ENCODE measurements at places on chromosomes 4 and X. TPM values are rescaled to one million over a fixed set of nuclear protein-coding genes. Genes with fewer than 3 reads are reported as not detected.

Gene ZBTB33
- total RNA-seq: 14.6 TPM

Gene VBP1
- total RNA-seq: 87.5 TPM

Gene MAGEA4
- total RNA-seq: not detected

Gene OPRPN
- total RNA-seq: not detected

Gene UGT2B15
- not detected for total RNA-seq

Gene ESX1
- not detected for total RNA-seq

Gene CLCN5
- total RNA-seq: 4.2 TPM

Gene MAGEB1
- not detected for total RNA-seq

Gene ATP2B3
- total RNA-seq: not detected

Gene RELL1
- total RNA-seq: 15.7 TPM

Gene CCNB3
- 1.0 TPM for total RNA-seq

Gene NLGN3
- total RNA-seq: 1.0 TPM

Gene SLC25A53
- total RNA-seq: 4.3 TPM

DNA sequence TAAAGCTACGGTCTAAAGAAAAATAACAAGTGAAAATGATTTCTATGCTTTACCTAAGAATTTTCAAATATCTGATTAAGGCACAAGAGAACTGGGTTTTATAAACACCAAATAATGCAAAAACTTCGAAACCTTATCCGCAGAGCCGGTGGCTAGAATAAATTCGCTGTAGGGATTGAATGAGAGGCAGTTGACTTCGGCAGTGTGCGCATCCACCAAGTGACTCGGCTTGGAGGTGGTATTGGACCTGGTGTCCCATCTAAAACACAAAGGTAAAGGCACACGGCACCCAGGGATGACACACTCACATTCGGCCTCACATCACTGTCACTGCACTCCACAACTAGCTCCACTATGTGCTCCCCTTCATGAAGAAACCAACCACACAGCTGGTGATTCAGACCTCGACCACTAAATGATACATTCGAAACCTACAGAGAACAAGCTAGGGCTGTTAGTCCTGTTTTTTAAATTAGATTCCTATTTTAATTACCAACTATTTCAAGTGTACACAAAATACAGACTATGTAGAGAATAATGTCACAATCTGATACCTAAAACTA, 17.5 kb downstream of the RBBP7 start:
- DNase-seq: no peak
- H3K27me3 ChIP-seq: no peaks in the 10 kb centered on the region
- H3K4me3 ChIP-seq: no peak overlapping the region
- H3K4me1 ChIP-seq: peaks cover 24% of the 10 kb centered on the region
- H3K36me3 ChIP-seq: peaks cover 53% of the 10 kb centered on the region
- no peak overlapping the region for H3K27ac ChIP-seq

DNA sequence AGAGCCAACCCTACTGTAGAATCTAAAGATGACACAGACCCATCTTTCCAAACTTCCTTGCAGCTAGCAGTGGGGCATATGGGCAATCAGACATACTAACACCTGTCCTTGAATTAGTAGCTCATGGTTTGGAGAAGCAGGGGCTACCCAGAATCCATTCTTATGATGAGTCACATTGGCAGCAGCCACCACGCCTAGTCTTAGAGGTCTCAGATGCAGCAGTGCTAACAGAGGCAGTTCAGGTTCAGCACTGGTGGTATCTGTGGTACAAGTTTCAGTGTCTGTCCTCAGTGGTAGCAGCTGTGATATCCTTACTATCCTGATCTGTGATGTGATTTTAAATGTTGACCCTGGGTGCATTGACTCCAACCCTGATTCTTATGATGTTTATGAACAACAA, 68.1 kb downstream of the FRMPD4 start:
- no peak overlapping the region for H3K4me3 ChIP-seq
- no peaks in the 10 kb centered on the region for H3K27me3 ChIP-seq
- H3K36me3 ChIP-seq: no peaks in the 10 kb centered on the region
- no peaks in the 10 kb centered on the region for H3K4me1 ChIP-seq
- H3K27ac ChIP-seq: no peak overlapping the region

- H3K27me3 ChIP-seq: no peaks in the 10 kb centered on the region
- no peak for DNase-seq
- no peaks in the 10 kb centered on the region for H3K36me3 ChIP-seq
Measured at GRCh38 chr4:110668463-110669235, 45.8 kb upstream of the PITX2 start.

DNA sequence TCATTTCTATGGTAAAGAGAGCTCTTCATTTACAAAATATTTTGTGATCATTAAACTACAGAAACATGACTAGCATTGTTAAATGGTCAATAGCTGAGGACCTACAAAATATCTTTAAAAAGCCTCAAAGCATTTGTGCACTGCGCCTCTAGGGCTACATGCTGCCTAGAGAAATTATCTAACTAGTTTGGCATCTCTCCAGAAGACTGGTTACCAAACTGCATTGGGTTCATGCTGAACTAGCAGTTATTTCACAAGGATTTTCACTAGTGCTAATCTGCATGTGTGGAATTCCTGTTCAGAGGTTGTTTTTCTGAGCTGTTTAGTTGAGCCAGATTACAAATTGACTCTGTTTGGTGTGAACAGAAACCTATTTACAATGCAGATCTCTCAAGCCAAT, 58.5 kb upstream of the PITX2 start:
- H3K27me3 ChIP-seq: peaks cover 1% of the 10 kb centered on the region
- no peaks in the 10 kb centered on the region for H3K4me1 ChIP-seq
- no peak overlapping the region for H3K27ac ChIP-seq
- H3K4me3 ChIP-seq: no peak overlapping the region
- H3K36me3 ChIP-seq: no peaks in the 10 kb centered on the region
- DNase-seq: no peak

DNA sequence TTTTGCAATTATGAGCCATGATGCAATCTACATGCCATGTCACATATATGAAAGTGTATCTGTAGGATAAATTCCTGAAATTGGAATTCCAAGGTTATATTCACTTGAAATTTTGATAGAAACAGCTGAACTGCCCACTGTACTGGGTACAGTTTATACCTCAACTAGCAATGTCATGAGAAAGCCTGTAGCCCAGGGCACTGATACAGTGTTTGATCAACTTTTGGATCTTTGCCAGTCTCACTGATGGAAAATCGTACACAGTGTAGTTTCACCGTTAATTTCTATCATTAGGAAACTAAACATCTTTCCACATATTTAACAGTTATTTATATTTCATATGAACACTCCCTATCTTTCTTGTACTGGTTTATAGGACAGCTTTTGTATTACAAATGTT, 34.2 kb downstream of the TAPT1 start:
- no peak overlapping the region for H3K27ac ChIP-seq
- H3K4me1 ChIP-seq: peaks cover 12% of the 10 kb centered on the region
- H3K36me3 ChIP-seq: peaks cover 36% of the 10 kb centered on the region

- no peak for DNase-seq
- no peaks in the 10 kb centered on the region for H3K4me1 ChIP-seq
- H3K4me3 ChIP-seq: no peak within 1 kb of the TSS
- no peaks in the 10 kb centered on the region for H3K36me3 ChIP-seq
- no peaks in the 10 kb centered on the region for H3K27me3 ChIP-seq
- H3K27ac ChIP-seq: no peak within 1 kb of the TSS
Measured at GRCh38 chr4:69096111-69096656, at the start of gene UGT2B7. Gene UGT2B7 (plus strand): TSS chr4:69096474. CDS start chr4:69096521, 47 bp downstream.

DNA sequence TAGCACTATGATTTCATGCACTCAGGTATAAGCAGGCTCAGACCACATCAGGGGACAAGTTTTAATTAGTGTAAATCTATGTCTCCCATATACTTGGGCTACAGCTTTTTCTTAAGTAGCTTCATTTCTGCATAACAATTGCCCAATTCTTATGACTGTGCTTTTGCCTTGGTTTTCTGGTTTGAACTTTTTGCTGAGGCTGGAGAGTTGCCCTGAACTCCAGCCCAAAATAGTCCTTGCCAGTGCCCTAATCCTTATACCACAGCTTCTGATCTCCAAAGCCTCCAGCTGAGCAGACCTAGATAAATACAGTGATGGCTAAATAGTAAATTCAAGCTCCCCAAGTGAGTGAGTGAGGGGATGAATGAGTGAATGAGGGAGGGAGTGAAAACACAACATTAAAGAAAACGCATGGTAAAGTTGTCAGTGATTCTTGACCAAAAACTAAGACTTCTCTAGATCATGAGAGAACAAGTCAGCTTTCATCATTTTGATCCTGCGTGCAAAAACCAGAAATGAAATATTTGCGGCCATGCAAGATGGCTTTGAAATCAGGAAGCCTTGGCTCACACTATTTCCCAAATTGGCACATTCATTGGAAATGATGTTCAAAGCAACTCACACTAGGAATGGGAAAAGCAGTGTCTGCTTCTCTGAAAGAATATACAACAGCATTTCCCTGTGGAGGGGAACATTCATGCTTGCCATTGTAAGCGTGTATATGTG, 437.1 kb upstream of the CTSO start:
- H3K27me3 ChIP-seq: no peaks in the 10 kb centered on the region
- H3K27ac ChIP-seq: no peak overlapping the region
- H3K36me3 ChIP-seq: no peaks in the 10 kb centered on the region
- H3K4me3 ChIP-seq: no peak overlapping the region
- DNase-seq: no peak

GRCh38 chrX:19630776-19631707, 115.7 kb upstream of the MAP3K15 start:
- DNase-seq: no peak
- H3K4me1 ChIP-seq: peaks cover 30% of the 10 kb centered on the region
- peak overlapping the region; percentile 5 for H3K27ac ChIP-seq
- H3K4me3 ChIP-seq: no peak overlapping the region
- no peaks in the 10 kb centered on the region for H3K27me3 ChIP-seq

DNA sequence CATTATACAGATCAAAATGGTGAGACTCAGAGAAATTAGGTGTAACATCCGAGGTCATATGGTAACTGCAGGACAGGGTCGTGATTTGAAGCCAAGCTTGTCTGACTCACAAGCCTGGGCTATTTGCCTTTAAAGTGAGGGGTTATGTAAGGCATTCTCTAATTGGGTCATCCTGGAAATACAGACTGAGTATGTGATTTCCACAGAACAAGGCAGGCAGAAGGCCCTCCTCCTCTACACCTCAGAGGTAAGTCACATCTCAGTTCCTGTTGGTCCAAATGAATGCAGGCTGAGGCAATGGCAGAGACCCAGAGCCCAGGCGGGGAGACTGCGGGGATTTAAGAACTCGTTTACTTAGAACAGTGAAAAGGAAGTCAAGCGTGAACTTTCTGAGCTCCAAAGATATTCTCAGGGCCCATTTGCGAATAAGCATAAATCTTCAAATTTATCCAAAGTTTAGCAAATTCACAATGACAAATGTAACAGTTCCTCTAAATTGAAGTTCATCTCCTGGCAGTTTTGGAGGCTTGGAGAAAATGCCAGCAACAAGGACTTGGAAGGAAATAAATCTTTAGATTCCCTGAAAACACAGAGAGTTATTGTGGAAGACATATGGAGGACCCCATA, 153.3 kb downstream of the LDB2 start:
- no peaks in the 10 kb centered on the region for H3K27me3 ChIP-seq
- H3K36me3 ChIP-seq: no peaks in the 10 kb centered on the region

DNA sequence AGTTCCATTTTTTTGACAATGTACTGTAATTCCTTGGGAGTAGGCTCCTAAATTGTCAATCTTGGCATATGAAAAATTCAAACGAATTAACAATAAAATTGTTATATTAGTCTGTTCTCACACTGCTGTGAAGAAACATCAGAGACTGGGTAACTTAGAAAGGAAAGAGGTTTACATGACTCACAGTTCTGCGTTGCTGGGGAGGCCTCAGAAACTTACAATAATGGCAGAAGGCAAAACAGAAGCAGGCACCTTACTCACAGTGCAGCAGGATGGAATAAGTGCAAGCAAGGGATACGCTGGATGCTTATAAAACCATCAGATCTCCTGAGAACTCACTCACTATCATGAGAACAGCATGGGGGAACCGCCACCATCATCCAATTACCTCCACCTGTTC, 246.4 kb upstream of the TRAM1L1 start:
- H3K4me1 ChIP-seq: no peaks in the 10 kb centered on the region
- no peaks in the 10 kb centered on the region for H3K36me3 ChIP-seq
- no peak overlapping the region for H3K27ac ChIP-seq

DNA sequence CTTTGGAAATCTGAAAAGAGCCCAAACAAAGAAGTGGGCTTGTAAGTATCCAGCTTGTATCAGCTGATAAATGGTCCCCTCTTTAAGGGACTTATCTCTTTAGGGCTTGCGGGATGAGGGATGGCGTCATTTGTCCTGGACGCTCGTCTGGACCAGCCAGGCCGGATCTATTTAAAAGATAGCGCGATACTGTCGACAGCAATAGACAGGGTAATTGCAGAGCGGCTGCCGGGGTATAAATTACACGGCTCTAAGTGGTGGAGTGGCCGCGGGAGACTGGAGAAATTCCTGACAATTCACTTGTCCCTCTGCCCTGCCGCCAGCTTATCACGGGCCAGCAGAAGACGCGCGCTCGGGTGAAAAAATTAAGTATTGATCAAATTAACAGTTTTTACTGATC, 90.7 kb downstream of the FAM53A start:
- no peak overlapping the region for H3K4me3 ChIP-seq
- no peaks in the 10 kb centered on the region for H3K4me1 ChIP-seq
- H3K27ac ChIP-seq: no peak overlapping the region
- no peak for DNase-seq
- H3K27me3 ChIP-seq: peaks cover 8% of the 10 kb centered on the region

DNA sequence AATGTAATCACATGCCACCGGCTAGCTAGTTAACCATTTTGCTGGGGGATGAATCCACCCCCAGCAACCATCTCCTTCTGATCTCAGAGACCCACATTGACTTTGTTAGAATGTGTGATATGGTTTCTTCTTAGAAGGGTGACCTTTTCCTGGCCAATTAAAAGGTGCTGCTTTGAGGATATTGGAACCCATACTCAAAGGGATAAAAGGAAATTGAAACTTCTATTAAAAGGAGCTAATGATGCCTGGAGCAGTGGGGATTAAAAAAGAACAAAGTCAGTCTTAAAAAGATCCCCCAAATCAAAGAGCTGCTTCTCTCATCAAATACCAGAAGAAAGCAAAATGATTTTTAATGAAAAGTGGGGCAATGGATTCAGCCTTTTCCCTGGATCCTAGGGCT, 214.1 kb downstream of the SHROOM3 start:
- no peaks in the 10 kb centered on the region for H3K4me1 ChIP-seq
- H3K27ac ChIP-seq: no peak overlapping the region
- peaks cover 7% of the 10 kb centered on the region for H3K27me3 ChIP-seq
- no peaks in the 10 kb centered on the region for H3K36me3 ChIP-seq
- H3K4me3 ChIP-seq: no peak overlapping the region
- no peak for DNase-seq

DNA sequence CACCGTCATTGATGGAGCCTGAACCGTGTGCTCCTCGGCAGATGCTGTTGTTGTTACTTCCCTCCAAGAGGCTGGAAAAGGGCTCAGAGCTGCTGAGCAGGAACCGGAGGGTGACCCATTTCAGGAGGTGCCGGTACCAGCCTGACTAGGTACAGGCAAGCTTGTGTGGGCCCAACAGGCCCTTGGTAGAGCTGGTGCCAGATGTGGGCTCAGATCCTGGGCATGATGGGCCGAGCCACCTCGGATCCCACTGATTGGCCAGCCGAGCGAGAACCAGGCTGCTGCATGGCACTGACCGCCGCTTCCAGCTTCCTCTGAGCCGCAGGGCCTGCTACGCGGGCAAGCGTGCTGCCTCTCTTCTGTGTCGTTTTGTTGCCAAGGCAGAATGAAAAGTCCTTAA, 33.7 kb downstream of the NOP14 start:
- H3K27ac ChIP-seq: no peak overlapping the region
- H3K4me3 ChIP-seq: no peak overlapping the region
- no peak for DNase-seq
- H3K27me3 ChIP-seq: no peaks in the 10 kb centered on the region
- peaks cover 44% of the 10 kb centered on the region for H3K36me3 ChIP-seq

- H3K27ac ChIP-seq: no peak overlapping the region
- DNase-seq: no peak
Measured at GRCh38 chr4:47493238-47494123, 8.4 kb downstream of the ATP10D start.

GRCh38 chrX:71532078-71532752, 689 bp upstream of the OGT start:
- peak; percentile 87 for DNase-seq
- peak overlapping the region; percentile 100 for H3K4me3 ChIP-seq
- H3K36me3 ChIP-seq: peaks cover 32% of the 10 kb centered on the region
- peaks cover 14% of the 10 kb centered on the region for H3K4me1 ChIP-seq
